ENCODE measurements at places on chromosomes 16 and 17. TPM values are rescaled to one million over a fixed set of nuclear protein-coding genes. Genes with fewer than 3 reads are reported as not detected.

- DNase-seq = no peak
Measured at GRCh38 chr16:55809851-55810250, 23.0 kb downstream of the CES1 start.

- DNase-seq = no peak
Measured at GRCh38 chr16:56860226-56861020, 4.6 kb upstream of the SLC12A3 start.

GRCh38 chr16:10938321-10938720 lies 3.9 kb downstream of the DEXI start:
- no peak for DNase-seq

DNA sequence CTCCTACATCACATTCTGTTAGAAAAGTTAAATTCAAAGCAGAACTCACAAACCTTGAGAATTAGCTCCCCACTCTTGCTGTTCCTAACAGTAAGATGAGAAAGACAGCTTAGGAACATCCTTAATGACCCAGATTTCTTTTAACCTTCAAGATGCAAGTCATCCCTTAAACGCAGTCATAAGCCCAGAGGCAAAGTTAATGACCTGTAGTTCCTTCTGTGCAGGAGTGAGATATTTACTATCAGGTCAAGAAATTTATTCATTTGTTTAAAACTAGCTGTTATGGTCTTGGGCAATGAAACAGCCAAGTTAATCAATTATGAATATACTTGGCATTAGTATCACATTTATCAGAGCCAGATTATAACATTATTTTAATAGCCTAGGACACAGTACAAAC lies 37.1 kb downstream of the NXPH3 start:
- peak; percentile 61 for DNase-seq

DNA sequence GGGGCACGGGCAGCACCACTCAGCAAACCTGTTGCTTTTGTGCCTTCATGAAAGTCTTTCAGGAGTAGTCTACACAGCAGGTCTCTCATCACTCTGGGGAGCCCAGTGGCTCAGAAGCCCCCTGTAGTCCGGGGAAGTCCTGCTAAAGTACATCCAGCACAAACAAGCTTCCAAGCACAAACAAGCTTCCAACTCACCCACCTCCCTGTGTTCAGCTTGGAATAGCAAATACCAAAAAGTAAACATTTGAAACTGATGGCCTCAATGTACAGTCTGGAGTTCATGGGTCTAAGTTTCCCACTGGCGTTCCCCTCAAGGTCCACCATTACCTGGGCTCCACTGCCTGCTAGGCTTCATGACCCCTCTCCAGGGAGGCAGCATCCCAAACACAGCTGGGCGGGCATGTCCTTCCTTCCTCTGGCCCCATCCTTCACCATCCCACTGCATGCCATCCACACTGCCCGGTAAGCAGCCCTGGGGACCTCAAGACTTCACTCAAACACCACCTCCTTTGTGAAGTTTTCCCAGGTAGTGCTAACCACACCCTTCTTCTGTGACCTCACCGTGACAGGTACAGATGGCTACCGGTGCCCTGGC lies 62.8 kb upstream of the SIAH1 start:
- DNase-seq = no peak

- DNase-seq = no peak
Measured at GRCh38 chr16:57518922-57519321, 17.4 kb downstream of the CCDC102A start.

DNA sequence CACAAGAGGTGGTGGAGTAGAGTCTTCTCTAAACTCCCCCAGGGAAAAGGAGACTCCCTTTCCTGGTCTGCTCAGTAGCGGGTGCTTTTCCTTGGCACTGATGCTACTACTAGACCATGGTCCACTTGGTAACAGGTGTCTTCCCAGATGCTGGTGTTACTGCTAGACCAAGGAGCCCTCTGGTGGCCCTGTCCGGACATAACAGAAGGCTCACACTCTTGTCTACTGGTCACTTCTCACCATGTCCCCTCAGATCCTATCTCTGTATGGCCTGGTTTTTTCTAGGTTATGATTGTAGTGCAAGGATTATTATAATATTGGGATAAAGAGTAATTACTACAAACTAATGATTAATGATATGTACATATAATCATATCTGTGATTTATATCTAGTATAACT lies 49.7 kb upstream of the ARL4D start:
- DNase-seq = no peak

DNA sequence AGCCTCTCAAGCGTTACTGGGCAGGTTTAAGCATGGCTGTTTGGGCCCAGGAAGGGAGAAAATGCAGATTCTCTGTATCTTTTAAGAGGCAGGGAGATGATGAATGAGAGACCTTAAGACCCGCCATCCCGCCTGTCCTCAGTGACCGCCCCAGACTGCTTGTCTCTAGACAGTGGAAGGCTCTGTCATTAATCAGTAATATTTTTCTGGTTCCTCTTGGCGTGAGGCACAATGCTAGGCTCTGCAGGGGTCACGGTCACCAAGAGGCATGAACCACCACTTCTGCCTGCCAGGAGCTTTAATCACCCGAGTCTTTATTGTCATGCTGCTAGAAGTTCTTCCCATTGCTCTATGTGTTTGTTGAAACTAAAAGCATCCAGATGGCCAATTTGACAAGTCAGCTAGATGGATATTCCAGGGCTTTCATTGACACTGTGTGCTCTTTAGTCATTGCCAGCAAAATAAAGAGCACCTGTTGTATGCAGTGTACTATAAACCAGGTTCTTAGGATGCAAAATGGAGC lies 3.2 kb downstream of the SLC6A2 start:
- DNase-seq = no peak

DNA sequence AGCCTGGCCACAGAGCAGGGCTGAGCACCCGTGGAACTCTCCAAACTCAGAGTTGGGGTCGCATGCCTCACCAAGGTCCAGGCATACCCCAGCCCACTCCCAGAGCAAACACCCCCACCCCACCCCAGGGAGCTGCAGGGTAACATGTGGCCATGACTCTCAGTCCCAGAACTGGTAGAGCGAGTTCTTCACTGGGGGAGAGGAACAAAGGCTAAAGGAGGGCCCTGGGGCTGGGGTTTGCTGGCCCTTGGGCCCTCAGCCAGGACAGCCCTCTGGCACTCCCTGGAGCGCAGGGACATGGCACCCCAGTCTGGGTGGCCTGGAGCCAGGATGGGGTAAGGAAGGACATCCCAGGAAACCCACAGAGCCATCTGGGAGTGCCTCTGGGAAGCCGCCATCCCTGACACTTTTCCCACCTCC lies 4.2 kb downstream of the HID1 start:
- no peak for DNase-seq

GRCh38 chr16:89013111-89013510 lies 36.1 kb upstream of the CBFA2T3 start:
- no peak for DNase-seq

DNA sequence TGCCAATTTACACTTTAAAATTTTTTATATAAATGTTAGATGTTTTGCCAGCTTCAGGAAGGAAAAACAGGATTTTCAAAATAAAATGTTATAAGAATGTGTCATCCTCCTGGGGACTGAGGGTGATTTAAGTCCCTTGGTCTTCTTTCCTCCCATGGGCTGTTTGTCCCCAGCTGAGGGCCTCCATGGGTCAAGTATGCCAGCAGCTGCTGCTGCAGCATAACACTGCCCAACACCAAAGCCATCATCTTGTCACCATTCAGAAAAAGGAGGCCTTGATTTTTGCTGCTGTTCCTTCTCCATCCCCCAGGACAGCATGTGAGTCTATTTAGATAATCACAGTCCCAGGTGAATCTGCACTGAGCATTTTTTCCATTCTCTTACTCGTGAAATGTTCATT lies 188.5 kb downstream of the LGALS9B start:
- DNase-seq = no peak

GRCh38 chr17:78127888-78128550 lies 536 bp downstream of the TMC6 start:
- no peak for DNase-seq

Gene HBA2
- not detected for total RNA-seq

Gene TMEM114
- not detected for total RNA-seq

Gene TP53TG3C
- not detected for total RNA-seq

Data from epithelial cell of proximal tubule (primary cell).